ENCODE measurements at places on chromosomes 12 and 14.

GRCh38 chr14:95331708-95332408 is 12.2 kb upstream of the CLMN start:
- DNase-seq = no peak

GRCh38 chr12:40794087-40794486 is 101.8 kb downstream of the CNTN1 start:
- DNase-seq = no peak

DNA sequence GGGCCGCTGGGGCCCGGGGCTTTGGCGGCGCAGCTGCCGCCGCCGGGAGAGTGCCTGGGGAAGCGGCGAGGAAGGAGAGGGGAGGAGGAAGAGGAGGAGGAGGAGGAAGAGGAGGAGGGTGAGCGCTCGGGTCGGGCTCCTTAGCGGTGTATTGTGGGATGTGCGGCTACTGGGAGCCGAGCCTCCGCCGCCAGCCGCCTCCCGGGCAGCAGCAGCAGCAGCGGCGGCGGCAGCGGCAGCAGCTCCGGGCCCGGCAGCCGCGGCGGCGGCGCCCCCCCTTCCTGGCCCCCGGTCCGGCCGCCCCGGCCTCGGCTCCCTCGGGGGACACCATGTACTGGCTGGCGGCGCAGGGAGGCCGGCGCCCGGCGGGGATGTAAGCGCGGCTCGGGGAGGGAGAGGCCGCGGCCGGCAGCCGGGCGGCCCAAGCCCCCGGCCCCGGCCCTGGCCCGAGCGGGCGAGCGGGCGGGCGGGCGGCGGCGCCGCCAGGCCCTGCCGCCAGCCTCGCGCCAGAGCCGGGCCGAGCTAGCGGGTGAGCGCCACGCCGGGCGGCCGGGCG is at the start of gene SETD1B:
TSS of gene SETD1B (plus strand) at position 149 of the 556 bp plus-strand sequence. CDS start 729 bp downstream, outside the sequence.
- peak; percentile 82 for DNase-seq

DNA sequence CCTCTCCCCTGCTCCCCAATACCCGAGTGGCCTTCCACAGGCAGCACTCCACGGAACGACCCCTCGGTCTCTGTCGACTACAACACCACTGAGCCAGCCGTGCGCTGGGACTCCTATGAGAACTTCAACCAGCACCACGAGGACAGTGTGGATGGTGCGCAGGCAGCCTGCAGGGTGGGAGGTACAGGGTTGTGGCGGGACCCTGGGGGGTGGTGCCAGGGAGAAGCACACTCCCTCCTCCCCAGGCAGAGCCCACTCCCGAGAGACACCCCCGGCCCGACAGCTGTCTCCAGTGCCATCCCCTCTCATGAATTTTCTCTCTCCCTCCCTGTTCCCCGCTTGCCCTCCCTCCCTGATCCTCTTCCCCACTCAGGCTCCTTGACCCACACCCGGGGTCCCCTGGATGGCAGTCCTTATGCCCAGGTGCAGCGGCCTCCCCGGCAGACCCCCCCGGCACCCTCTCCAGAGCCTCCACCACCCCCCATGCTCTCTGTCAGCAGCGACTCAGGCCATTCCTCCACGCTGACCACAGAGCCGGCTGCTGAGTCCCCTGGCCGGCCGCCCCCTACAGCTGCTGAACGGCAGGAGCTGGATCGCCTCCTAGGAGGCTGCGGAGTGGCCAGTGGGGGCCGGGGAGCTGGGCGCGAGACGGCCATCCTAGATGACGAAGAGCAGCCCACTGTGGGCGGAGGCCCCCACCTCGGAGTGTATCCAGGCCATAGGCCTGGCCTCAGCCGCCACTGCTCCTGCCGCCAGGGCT is 9.0 kb downstream of the TNS2 start:
- DNase-seq = no peak

DNA sequence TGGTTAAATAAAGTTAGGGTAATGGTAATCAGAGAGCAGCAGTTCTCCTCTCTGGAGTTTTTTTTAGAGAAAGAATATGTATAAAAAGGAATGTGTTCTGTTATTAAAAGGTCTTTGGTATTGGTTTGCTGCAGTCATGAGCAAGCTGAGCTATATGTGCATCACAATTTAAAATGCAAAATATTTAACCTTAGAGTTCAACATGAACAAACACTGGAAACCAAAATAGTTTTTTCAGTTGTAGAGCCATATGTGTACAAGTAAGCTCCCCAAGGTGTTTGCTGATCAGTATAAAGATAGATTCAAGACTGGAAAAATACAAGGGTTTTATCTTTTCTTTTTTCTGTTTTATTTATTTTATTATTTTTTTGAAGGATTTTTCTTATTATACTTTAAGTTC is 245.0 kb downstream of the NUBPL start:
- DNase-seq = no peak

DNA sequence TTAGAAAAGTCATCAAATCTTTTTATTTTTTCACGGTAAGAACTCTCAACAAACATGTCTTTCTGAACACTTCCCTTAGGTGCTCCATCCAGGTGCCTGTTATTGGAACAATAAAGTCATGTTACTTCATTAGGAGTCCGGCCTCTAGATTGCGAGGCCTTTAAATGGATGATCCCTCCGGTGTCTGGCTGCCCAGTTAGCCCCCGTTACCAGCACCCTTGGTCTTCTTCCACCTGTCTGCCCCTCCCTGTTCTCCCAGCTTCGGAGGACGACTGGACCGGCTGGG is 593 bp upstream of the PA2G4 start:
- no peak for DNase-seq

DNA sequence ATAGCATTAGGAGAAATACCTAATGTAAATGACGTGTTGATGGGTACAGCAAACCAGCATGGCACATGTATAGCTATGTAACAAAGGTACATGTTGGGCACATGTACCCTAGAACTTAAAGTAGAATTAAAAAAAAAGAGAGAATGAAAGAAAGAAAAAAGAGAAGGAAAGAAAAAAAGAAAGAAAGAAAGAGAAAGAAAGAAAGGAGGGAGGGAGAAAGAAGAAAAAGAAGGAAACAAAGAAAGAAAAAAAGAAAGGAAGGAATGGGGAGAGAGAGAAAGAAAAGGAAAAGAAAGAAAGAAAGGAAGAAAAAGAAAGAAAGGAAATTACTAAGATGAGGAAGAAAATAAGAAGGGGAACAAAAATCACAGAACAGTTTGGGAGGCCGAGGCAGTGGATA is 925.5 kb downstream of the LRFN5 start:
- no peak for DNase-seq

- DNase-seq = no peak
Measured at GRCh38 chr12:114888928-114889584, 205.1 kb upstream of the TBX3 start.

- no peak for DNase-seq
Measured at GRCh38 chr14:92645841-92646478, 102.5 kb downstream of the LGMN start.

- DNase-seq = no peak
Measured at GRCh38 chr14:95346820-95347219, 27.1 kb upstream of the CLMN start.

DNA sequence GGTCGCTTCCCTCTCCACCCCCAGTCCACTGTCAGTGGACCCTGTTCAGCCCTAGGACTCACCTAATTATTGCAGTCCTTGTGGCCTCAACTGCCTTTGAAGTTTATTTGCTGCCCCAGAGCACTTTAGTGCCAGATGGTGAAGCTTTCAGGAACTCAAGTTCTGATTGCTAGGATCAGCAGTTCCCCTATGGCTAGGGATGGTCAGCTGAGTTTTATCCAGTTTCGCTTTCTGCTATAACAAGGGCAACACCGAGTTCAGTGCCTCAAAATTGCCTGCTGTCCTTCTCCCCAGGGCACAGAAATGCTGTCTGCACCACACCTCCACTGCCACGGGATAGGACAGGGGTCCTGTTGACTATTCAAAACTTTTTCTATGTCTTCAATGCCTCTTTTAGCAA is 295.0 kb downstream of the GPHN start:
- DNase-seq = no peak

GRCh38 chr12:32159925-32160324 is 53.3 kb downstream of the BICD1 start:
- DNase-seq = peak; percentile 3

DNA sequence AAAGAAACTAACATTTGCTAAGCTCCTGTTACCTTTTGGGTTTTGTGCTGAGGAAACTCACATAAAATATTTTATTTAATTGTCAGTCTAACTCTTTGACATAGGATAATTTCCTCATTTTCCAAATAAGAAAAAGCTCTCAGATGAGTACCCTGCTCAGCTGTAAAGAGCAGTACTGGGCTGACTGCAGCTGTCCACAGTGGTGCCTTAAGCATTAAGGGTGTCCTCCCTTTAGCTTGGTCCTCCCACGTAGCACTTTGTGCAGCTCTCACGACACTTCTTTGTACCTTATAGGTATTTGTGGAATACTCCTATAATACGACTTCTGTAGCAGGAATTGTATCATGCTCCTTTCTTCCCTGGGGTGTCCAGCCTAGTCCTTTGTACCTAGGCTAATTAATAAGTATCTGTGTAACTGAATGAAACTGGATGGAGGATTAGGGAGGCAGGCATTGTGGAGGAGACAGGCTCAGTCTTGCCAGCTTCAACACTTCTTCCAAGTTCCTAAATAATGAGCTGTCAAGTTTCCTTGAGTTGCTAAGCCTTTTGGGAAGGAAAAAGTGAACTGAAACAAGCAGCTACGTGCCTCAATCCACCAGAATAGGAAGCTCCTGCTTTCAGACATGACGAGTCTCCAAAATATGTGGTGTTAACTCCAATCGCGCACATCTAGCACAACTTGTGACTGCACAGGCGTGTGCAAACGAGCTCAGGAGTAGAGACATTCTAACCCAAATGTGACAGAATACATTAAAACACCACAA is 123.0 kb downstream of the SLC38A4 start:
- no peak for DNase-seq

GRCh38 chr14:99647411-99647810 is 2.5 kb downstream of the HHIPL1 start:
- no peak for DNase-seq

DNA sequence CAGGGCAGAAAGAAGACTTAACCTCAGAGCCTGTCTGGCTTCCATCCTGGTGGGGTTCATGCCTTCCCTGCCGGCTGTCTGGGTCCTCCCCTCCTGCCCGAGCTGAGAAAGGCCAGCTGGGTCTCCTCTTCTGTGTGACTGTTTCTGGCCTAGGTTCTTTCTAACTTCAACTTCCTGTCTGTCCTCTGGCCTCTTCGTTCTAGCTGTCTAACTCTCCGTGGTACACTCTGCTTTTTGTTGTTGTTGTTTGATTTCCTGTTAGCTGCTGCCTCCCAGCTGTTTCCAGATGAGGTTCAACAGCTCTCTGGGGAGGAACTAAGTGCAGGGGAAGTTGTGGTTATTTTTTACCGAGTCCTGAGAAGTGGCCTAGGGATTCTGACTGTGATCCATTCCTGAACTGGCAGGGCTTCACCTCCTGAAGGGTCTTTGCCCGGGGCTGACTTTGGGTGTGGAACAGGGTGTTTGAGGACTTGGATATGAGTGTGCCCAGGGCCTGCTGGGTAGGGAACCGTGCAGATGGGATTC is 3.2 kb downstream of the MLXIP start:
- DNase-seq = peak; percentile 70

DNA sequence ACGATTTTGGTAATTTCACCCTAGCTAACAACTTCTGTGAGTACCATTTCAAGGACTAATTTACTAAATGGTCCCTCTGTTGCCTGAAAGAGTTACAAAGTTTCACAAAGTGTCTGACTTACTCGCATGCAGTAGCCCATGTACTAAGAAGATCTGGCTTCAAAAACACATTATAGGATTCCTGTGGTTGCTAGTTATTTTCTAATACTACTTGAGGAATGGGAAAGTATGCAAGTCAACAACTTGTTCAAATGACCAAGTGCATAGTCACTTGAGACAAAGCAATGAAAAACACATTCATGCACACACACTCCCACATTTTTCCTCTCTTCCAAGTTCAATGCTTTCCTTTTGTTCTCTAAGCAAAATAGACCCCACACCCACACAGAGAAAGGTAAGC is 219.7 kb upstream of the TMPO start:
- no peak for DNase-seq

- DNase-seq = no peak
Measured at GRCh38 chr12:77005611-77006098, 59.7 kb downstream of the E2F7 start.

DNA sequence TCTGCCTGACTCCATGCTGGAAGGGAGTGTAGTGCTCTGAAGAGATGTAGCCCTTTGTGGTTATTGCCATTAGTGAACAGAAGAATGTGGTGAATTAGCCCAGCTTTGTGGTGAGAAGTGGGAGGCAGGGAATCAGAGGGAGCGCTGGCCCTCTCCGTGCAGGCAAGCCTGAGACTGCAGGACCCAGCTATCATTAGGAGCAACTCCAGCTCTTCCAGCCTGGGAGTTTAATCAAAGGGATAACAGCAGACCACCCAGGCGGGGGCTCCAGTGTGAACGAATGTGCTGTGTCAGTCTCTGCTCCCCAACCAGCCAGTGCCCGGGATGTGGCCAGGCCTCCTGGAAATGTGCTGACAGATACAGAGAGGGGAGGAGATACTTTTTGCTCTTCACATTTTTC is 142.7 kb downstream of the TTLL5 start:
- DNase-seq = no peak

DNA sequence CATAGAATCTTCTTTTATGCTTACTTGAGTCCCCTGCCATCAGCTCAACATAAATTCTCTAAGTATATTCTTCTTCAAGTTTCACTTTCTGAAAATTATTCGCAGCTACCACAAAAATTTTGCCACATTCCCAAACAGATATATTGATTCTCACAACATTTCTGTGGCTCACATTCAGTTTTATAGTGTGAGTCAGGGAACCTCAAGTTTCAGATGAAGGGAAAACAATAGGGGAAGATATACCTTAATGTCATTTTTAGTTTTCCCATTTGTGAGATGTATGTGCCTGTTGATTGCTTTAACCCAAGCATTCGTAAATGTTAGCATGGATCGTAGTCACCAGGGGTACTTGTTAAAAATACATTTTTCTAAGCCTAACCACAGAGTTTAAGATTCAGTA is 465.8 kb downstream of the CCER1 start:
- DNase-seq = no peak

- no peak for DNase-seq
Measured at GRCh38 chr14:64196814-64197411, 97.3 kb downstream of the ESR2 start.

GRCh38 chr12:6840330-6840729 is 395 bp upstream of the GNB3 start:
- no peak for DNase-seq

DNA sequence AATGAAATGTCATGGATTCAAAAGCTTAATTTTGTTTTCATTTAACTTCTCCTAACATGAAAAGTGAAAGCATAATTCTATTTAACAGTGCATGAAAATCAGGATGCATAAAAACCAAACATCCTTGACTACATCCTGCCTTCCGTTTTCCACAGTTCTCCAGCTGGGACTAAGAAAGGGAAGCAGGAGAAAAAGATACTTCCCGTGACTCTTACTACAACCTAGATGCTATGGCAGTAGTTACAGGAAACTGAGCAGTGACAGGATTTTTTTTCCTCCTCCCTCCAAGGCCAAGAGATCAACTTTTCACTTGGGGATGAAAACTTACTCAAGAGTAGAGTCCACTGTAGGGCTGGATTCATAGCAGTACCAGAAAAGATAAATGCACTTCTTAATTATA is 2.6 kb downstream of the EXOC5 start:
- DNase-seq = no peak

DNA sequence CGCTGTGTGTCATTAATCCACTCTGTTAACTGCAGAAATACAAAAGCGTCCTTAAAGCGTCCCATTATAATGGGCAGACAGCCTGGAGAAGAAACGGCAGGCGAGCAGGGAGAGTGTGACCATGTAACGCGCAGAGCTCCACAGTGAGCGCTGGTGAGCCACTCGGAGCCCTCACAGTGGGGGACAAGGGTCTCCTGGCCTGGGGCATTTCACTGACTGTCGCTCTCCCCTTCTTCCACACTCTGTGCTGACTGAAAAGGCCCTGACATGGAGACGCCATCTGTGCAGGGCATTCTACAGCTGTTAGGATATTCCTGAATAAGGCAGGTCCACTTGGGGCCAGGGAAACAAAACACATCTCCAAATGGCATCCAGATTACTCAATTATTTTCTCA is 24.2 kb downstream of the CCDC92 start:
- no peak for DNase-seq
